ENCODE measurements at places on chromosomes 4 and X. TPM values are rescaled to one million over a fixed set of nuclear protein-coding genes. Genes with fewer than 3 reads are reported as not detected.

PPEF2 gene
- total RNA-seq, result under 0.01 TPM

NWD2 gene
- total RNA-seq, result 21.2 TPM

TECRL gene
- not detected for total RNA-seq

DNA sequence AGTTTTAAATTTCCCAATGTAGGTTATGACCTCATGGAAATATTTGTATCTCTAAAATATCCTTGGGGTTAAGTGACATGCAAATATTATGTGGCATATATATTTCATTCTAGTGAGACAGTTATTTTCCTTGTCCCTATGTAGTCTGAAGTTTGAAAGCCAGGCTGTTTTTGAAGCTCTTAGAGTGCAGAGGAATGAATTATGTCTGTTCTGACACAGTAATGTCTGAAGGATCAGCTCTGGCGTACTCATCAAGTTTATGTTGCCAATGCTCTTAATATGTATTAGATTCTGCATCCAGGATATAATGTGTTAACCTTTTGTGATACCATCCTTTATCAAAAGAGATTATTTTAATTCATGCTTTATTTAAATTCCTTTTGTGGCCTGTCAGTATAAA, 355.8 kb downstream of the PCDH7 start:
- no peak for DNase-seq

DNA sequence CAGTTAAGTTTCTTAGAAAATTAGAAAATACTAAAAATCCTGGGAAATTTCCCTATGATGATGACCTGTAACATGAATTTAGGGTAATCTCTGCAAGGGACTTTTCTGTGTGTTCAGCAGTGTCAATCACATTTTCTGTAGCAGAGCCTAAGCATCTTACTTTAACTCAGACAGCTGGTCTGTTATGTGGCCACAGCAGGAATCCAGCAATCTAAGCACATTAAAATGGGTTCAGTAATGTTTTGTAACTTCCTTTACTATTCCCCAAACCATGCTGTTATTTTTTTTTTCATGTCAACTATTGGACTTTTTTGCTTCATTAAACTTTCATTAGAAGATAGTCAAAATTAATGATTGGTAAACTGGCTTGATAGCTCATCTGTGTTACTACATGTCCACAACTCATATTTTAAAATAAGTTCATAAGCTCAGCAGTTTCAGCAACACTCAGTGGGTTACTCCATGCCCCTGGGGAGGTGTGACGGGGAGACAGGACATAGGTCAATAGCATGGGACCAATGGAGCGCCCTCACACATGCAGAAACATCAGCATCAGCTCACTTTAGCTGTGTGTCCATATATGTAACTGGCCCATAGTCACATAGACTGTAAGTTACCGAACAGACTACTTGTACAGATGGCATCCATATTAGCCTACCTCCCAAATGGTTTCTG, 168.0 kb upstream of the PACRGL start:
- DNase-seq, result no peak
